ENCODE measurements at places on chromosomes 12 and 14. TPM values are rescaled to one million over a fixed set of nuclear protein-coding genes. Genes with fewer than 3 reads are reported as not detected.
A peak's percentile ranks its signal among the peaks of the same experiment; 100 is the strongest.

NUDT4 gene
- total RNA-seq = 93.1 TPM

SAMD15 gene
- total RNA-seq = 0.90 TPM

DNA sequence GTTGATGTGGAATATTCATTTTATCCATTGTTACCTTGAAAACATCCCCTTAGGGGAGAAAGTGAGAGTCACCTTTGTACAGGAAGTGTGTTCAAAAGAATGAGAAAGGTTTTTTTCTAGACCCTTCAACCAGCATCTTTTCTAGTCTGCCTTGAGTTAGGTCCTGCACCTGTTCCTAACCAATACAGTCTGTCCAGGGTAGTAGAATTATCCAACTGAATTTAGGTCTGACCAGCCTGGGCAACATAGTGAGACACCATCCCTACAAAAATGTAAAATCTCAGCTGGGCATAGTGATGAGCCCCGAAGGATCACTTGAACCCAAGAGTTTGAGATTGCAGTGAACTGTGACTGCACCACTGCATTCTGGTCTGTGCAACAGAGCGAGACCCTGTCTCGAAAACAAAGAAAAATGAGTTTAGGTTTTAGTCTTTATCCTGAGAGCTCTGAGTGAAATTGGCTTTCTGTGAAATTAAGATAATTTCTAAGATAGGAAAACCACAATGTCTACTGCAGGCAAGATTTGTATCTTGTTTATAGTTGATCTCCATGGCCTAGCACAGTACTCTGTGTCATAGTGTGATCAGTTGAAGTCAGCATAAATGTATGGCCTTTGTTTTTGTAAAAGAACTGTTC is 25.2 kb downstream of the ARHGAP5 start:
- DNase-seq = no peak

GRCh38 chr12:15856097-15856982 is 25.8 kb upstream of the STRAP start:
- peak; percentile 28 for DNase-seq

DNA sequence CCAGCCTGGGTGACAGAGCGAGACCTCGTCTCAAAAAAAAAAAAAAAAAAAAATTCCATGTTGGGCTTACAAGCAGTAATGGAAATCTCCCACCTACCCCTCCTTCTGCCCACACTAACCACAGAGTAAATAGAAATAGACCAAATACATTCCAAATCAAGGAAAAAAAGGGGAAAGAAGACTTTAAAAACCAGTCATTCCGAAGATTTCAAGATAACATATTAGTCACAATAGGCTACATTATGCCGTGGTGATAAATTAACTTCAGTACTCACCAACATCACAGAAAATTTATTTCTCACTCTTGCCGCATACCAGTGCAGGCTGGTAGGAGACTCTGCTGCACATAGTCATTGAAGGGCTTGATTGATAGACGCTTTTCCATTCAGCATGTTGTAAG is 15.5 kb upstream of the ETV6 start:
- DNase-seq = no peak

- DNase-seq = no peak
These were observed 599 bp upstream of the CPSF6 start for GRCh38 chr12:69238589-69239351.

RNF212B gene
- not detected for total RNA-seq

GRCh38 chr14:89551955-89552354 is 134.9 kb upstream of the FOXN3 start:
- no peak for DNase-seq

GRCh38 chr12:64792128-64792527 is 32.3 kb upstream of the TBC1D30 start:
- no peak for DNase-seq

DNA sequence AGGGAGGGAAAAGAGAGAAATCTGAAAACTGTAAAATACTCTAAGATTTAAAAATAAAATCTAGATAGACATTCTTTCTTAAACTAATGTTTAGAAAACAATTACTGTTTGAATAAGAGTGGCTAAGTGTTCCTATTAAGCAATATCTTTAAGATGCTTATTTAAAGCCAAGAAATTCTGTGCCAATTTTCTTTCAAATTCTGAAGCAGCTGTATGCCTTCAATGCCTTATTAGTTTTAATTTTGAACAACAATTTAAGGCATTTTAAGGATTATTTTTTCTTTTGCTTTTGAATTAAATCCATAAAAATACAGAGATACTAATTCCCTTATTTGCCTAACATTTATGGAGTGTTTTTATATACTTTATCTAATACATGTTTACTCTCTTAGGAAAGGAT is 50.3 kb upstream of the KITLG start:
- no peak for DNase-seq

DNA sequence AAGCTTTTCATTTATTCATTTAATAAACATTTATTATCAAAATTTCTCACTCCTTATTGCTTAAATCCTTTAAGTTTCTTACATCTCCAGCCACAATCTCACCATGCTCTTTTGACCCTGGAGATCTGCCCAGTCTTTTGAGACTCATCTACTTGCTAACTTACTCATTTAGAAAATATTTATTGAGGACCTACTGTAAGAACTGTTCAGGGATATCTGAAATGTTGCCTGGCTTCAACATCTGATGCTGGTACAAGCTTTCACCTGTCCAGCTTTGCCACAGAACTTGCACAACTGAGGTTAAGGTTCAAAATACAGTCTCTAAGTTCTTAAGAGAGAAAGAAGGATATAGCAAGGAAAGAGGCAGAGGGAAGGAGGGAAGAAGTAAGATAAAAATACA is 17.5 kb upstream of the GXYLT1 start:
- DNase-seq = no peak

ENO2 gene
- total RNA-seq = 97.4 TPM

TGM1 gene
- total RNA-seq = 2.6 TPM

NUP107 gene
- total RNA-seq = 121 TPM

OR4N2 gene
- not detected for total RNA-seq

KCNC2 gene
- not detected for total RNA-seq

CISTR gene
- not detected for total RNA-seq

DNA sequence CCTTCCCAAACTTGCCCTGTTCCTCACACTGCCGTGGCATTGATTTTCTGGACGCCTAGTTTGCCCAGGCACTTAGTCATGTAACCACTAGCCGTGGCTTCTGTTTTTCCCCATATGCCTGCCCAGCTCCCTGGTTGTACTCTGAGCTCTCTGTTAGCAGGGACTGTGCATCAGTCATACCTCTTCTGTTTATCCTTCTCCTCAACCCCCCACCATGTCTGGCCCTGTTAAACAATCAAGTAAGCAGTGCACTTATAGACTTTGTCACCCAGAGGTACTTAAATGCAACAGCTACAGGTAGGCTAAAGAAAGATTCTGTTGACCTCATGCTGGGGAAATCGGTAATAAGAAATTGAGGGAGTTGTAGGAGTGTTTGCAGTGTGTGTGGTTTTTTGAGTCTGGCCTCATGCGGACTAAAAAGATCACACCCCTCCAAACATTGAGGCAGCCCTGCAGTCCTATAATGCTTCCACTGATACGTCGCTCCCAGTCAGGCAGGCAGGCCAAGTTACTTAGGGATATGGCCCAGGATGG is 17.0 kb downstream of the UBE3B start:
- DNase-seq = no peak

GRCh38 chr14:71532790-71533189 is 399.4 kb upstream of the RGS6 start:
- no peak for DNase-seq

GRCh38 chr14:72568296-72568992 is 325.5 kb downstream of the DPF3 start:
- DNase-seq = no peak

SLC5A8 gene
- total RNA-seq = not detected

EMP1 gene
- 17.2 TPM for total RNA-seq

DNA sequence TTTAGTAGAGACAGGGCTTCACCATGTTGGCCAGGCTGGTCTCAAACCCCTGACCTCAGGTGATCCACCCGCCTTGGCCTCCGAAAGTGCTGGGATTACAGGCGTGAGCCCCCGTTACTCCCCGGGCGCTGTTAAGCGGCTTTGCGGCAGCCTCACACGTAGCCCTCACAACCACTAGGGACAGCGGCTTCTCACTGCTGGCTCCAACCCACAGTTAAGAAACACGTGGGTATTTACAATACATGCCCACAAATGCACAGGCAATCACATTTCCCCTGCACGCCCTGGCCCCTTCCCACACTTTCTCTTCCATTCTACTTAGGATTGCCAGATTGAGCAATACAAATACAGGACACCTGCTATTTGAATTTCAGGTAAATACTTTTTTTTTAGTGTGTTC is 37.0 kb upstream of the EIF5 start:
- no peak for DNase-seq

DNA sequence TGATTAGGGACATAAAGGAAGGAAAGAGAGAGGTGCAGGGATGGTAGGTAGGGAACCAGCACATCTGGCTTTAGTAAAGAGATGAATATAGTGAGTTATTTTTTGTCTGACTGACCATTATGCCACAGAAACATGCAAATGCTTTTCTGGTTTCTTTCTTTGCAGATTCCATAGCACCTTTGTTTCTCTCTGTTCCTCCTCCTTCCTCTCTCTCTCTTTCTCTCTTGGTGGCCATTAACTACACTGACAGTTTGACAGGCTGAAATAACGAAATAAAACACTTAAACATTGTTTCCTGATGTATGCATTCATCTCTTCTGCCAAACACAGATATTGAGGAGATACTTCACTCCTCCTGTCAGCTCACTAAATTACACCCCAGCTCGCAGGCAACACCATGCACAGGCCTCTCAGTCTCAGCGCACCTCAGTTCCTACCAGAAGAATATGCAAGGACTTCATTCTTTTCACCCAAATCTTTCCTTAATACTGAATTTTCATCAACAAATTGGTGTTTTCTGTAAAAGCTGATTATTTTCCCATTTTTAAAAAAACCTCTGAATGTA is 406.9 kb upstream of the SOX5 start:
- DNase-seq = no peak

DNA sequence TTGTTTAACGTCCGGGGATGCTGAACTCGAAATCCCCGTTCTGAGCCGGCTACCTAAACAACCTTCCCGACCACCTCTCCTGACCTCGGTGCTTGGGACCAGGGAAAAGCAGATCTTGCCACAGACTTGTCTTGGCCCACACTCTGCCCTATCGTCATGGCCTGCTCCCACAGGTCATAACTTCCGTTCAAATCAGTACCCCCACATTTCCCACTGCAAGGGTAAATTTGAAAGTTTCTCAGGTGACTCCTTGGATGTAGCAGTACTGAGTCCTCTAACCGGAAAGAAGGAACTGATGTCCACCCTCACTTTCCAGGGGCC is 612 bp upstream of the RBM23 start:
- no peak for DNase-seq

- DNase-seq = no peak
These were observed 232.1 kb downstream of the NAV3 start for GRCh38 chr12:78062786-78063185.

DNA sequence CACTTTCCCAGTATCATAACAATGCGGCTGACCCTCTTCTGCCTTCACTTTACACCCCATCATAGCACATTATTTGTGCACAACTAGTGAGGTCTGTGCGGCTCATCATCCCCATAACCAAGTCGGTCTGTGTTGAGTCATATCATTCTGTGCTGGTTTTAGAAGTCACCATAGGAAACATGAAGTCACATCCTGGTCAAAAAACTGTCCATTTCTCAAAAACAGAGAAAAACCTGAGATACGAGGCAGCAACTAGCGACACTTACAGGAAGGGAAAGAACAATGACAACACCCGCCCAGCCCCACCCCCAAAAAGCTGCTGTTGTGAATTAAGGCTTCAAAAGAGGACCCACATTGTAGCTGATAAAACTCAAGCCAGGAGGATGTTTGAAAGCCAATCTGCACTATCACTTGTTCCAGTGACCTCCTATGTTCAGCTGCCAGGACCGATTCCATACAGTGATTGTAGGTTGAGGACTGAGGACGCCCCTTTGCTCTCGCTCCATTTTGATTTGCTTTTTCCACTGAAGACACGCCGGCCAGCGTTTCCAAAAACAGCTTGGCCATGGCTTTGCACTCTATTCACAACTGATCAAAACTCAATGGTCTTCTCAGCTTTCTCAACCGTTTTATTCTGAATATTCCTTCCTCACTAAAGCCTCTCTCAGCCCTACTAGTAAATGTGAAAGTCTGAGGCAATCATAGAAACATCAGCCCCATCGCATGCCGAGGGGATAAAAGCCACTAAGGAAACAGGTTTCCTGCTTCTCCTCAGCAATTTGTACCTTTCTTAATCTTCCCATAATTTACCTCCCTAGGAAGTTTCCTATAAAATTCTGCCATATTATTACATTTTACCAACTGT is 87.5 kb downstream of the DUSP16 start:
- DNase-seq = peak; percentile 36

DNA sequence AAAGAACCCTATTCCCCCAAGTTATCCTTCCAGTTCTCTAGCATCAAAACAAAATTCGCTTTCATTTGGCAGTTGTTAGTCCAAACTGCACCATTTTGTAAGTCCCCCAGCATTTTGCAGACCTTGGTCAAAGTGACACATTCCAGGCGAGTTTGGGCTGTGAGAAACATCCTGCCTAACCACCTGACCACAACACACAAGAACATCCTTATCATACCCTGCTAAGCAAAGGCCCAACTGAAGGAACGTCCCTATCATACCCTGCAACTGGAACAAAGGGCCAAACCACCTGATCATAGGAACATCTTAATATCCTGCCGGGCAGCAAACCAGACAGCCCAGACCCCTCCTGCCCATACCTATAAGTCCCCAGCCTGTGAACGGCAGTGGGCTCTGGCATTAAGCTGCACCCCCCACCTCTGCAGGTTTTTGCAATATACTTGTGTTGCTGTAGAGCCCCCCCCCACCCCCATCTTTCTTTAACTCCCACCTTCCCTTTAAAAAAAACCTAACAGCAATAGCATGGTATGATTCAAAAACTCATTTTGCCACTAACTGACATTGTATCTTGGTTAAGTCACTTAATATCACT is 2.7 kb downstream of the PCNX4 start:
- DNase-seq = no peak

OR5AU1 gene
- not detected for total RNA-seq

DNA sequence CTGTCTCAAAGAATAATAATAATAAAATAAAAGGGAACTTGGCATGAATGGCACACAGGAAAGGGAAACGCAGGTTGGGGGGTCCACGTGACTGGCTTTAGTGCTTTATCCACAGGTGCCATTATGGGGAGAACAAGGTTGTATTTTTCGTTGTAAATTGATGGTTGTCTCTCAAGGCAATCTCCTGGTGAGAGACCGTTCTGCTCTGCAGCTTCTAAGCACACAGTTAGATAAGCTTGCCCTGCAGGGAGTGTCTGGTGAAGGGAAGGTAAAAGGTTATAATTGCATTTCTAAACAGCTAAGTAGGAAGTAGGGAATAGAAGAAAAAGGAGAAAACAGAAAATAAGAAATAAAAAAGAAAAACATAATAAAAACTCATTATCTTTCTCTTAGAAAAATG is 69.1 kb upstream of the CPSF6 start:
- DNase-seq = no peak

DNA sequence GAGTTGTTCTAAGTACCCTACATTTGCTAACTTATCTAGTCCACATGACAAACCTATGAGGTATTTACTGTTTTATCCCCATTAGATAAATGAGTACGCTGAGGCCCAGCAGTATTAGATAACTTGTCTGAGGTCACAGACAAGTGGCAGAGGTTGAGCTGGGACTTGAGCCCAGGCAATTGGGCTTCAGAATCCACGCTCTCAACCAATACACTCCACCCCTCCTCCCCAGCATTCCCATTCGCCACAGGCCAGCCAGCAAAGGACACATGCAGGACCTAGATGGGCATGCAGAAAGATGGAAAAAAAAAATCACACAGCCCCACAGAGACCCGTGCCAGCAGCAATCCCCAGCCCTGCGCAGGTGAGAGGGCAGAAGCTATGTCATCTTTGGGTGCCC is 12.4 kb downstream of the HDAC7 start:
- DNase-seq = no peak

- no peak for DNase-seq
These were observed 121.5 kb downstream of the STXBP6 start for GRCh38 chr14:24928386-24928900.

All from activated T-cell treated with anti-CD3 and anti-CD28 coated beads, Interleukin-2, amount 50 U/mL, for 4 hours (primary cell).